Sigmoid colon (tissue), 7 donors: ENCODE measurements at places on chromosomes 5 and 9. TPM values are rescaled to one million over a fixed set of nuclear protein-coding genes. Genes with fewer than 3 reads are reported as not detected.

LRRC26 gene
- total RNA-seq: not detected

SPATA31D1 gene
- total RNA-seq: not detected

FBN2 gene
- 0.36 TPM for total RNA-seq

THBS4 gene
- 68.8 TPM for total RNA-seq

SPAAR gene
- 5.5 TPM for total RNA-seq

MLANA gene
- total RNA-seq: not detected

LRRTM2 gene
- 0.28 TPM for total RNA-seq

AGXT2 gene
- not detected for total RNA-seq

PCDHB7 gene
- total RNA-seq: 2.2 TPM

SLC6A18 gene
- total RNA-seq: not detected

SLC34A3 gene
- total RNA-seq: not detected

MLLT3 gene
- total RNA-seq: 25.0 TPM
